ENCODE measurements at places on chromosomes 3 and 15. TPM values are rescaled to one million over a fixed set of nuclear protein-coding genes. Genes with fewer than 3 reads are reported as not detected.
A peak's percentile ranks its signal among the peaks of the same experiment; 100 is the strongest.

- no peak overlapping the region for H3K27ac ChIP-seq
- no peaks in the 10 kb centered on the region for H3K36me3 ChIP-seq
- H3K4me3 ChIP-seq, result no peak overlapping the region
- H3K4me1 ChIP-seq, result no peaks in the 10 kb centered on the region
These were observed 378.1 kb downstream of the GABRB3 start for GRCh38 chr15:26394801-26395200.

GRCh38 chr3:65107174-65107573 lies 419.4 kb upstream of the ADAMTS9 start:
- H3K27me3 ChIP-seq, result no peaks in the 10 kb centered on the region
- no peak overlapping the region for H3K27ac ChIP-seq
- H3K4me3 ChIP-seq, result no peak overlapping the region

- no peak overlapping the region for H3K4me3 ChIP-seq
- DNase-seq, result no peak
- no peak overlapping the region for H3K27ac ChIP-seq
- H3K27me3 ChIP-seq, result no peaks in the 10 kb centered on the region
These were observed 22.2 kb upstream of the CLDN18 start for GRCh38 chr3:137987723-137988122.

DNA sequence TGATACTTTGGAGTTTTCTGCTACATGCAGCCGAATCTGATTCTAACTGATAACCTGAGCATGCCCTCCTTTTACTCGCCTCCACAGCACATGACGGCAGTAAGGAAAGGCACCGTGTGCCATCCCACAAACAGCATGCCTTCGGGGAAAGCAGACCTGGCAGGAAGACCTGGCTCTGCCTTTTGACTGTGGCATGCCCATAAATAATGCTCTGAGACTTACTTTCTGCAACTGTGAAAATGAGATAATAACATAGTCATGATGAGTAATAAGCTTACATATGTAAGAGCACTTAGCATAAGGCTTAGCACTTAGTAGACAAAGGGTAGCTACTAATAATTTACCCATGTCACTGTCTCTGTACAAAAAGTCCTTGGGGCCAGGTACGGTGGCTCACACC lies 32.9 kb downstream of the MTHFS start:
- H3K4me1 ChIP-seq, result no peaks in the 10 kb centered on the region
- no peak overlapping the region for H3K4me3 ChIP-seq

- no peaks in the 10 kb centered on the region for H3K4me1 ChIP-seq
- DNase-seq, result no peak
- H3K27ac ChIP-seq, result no peak overlapping the region
- H3K27me3 ChIP-seq, result no peaks in the 10 kb centered on the region
These were observed 37.7 kb downstream of the PDIA5 start for GRCh38 chr3:123104550-123104949.

DNA sequence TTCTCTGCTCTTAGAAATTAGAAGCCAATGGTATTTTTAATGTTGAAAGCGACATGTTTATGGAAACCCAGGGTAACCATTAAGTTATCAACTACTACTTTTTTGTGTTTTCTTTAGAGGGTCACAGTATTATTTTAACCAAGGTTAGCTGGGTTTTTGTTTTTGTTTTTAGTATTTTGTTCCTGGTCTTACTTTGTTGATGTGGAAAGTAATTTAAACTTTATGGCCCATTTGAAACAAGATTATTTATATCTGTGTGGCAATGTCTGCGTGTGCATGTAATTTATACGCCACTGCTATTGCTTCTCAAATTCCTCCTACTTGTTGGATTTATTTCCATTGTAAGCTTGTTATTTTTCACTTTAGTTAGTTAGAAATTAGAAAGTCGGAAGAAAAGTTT lies 722.1 kb upstream of the NR2F2 start:
- H3K4me1 ChIP-seq, result peaks cover 4% of the 10 kb centered on the region
- no peaks in the 10 kb centered on the region for H3K36me3 ChIP-seq
- H3K27me3 ChIP-seq, result no peaks in the 10 kb centered on the region
- H3K27ac ChIP-seq, result no peak overlapping the region

DNA sequence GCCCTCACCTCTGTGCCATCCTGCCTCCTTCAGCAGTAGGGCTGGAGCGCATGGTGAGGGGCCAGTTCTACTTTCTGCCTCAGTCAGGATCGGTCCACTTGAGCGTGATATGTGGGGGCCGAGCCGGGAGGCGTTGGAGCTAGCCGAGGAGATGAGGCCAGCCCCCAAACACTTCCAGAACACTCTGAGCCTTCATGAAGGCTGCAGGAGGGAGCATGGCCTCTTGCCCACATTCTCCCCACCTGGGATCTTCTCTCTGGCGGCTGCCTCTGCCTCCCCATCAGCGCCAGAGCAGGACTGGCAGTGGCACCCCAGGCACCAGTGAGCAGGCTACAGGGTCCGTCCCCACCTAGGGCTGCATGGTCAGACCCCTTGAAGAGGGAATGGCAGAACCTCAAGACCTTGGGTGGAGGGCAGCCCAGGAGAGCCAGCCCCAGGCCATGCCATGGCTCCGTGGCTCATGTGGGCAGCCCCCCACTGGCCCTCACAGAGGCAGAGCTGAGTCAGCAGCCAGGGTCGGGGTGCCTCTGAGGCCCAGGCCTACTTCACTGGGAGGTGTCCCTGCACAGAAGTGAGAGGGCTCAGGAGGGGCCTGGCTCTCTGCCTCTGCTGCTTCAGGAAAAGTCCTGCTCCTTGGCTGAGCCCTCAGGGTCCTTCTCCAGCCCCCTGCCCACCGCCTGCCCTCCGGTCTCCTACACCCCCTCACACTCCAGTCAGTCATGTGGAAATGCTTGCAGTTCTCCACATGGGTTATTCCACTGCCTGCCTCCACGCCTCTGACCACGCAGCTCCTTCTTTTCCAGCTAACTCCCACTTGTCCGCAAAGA lies 28.1 kb upstream of the CYP11A1 start:
- no peak overlapping the region for H3K4me3 ChIP-seq
- no peaks in the 10 kb centered on the region for H3K36me3 ChIP-seq
- no peaks in the 10 kb centered on the region for H3K27me3 ChIP-seq
- peak overlapping the region; percentile 12 for H3K27ac ChIP-seq

GRCh38 chr15:45276831-45277230 lies 24.8 kb downstream of the SLC28A2 start:
- peak; percentile 15 for DNase-seq
- H3K27ac ChIP-seq, result no peak overlapping the region
- H3K27me3 ChIP-seq, result no peaks in the 10 kb centered on the region
- H3K36me3 ChIP-seq, result no peaks in the 10 kb centered on the region
- H3K4me3 ChIP-seq, result no peak overlapping the region

- H3K27ac ChIP-seq, result no peak overlapping the region
- no peak overlapping the region for H3K4me3 ChIP-seq
- no peak for DNase-seq
- no peaks in the 10 kb centered on the region for H3K4me1 ChIP-seq
- no peaks in the 10 kb centered on the region for H3K36me3 ChIP-seq
- H3K27me3 ChIP-seq, result no peaks in the 10 kb centered on the region
These were observed 16.6 kb downstream of the DUOX1 start for GRCh38 chr15:45146405-45146804.

GRCh38 chr15:56960116-56960515 lies 41.7 kb downstream of the TCF12 start:
- H3K27me3 ChIP-seq, result no peaks in the 10 kb centered on the region
- no peaks in the 10 kb centered on the region for H3K36me3 ChIP-seq
- no peaks in the 10 kb centered on the region for H3K4me1 ChIP-seq
- no peak overlapping the region for H3K27ac ChIP-seq
- no peak for DNase-seq

DNA sequence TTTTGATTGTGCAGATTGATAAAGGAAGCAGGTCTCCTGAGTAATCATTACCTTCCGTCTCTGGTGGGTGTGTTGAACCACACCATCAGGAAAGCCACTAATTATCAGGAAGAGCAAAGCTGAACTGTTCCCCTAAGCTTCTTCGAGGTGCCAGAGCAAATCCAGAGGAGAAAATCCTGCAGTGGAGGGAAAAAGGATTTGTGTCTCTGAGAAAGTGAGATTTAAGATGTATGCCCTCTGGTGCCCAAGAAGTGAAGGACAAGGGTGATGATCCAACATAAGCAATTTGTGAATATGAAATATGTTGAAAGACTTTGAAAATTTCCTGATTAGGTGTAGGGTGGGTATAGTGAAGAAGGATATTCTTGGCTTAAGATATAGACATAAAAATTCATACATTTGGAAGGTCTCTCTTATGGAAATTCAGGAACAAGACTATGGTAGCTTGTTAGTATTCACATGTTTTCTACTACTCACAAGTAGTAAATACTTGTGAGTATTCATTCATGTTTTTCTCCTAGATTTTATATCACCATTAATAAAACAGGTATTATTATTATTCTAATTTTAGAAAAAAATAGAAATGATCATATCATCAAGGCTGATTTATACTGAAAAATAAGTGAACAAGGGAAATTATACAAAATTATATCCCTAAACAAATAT lies 34.8 kb downstream of the COMMD2 start:
- peaks cover 7% of the 10 kb centered on the region for H3K4me1 ChIP-seq
- H3K4me3 ChIP-seq, result no peak overlapping the region
- H3K27ac ChIP-seq, result peak overlapping the region; percentile 17
- DNase-seq, result peak; percentile 36
- H3K27me3 ChIP-seq, result no peaks in the 10 kb centered on the region
- no peaks in the 10 kb centered on the region for H3K36me3 ChIP-seq

- H3K27ac ChIP-seq, result no peak overlapping the region
- no peaks in the 10 kb centered on the region for H3K4me1 ChIP-seq
- no peaks in the 10 kb centered on the region for H3K36me3 ChIP-seq
- no peak for DNase-seq
- H3K4me3 ChIP-seq, result no peak overlapping the region
These were observed 172.1 kb downstream of the POLR2M start for GRCh38 chr15:57878573-57878972.

DNA sequence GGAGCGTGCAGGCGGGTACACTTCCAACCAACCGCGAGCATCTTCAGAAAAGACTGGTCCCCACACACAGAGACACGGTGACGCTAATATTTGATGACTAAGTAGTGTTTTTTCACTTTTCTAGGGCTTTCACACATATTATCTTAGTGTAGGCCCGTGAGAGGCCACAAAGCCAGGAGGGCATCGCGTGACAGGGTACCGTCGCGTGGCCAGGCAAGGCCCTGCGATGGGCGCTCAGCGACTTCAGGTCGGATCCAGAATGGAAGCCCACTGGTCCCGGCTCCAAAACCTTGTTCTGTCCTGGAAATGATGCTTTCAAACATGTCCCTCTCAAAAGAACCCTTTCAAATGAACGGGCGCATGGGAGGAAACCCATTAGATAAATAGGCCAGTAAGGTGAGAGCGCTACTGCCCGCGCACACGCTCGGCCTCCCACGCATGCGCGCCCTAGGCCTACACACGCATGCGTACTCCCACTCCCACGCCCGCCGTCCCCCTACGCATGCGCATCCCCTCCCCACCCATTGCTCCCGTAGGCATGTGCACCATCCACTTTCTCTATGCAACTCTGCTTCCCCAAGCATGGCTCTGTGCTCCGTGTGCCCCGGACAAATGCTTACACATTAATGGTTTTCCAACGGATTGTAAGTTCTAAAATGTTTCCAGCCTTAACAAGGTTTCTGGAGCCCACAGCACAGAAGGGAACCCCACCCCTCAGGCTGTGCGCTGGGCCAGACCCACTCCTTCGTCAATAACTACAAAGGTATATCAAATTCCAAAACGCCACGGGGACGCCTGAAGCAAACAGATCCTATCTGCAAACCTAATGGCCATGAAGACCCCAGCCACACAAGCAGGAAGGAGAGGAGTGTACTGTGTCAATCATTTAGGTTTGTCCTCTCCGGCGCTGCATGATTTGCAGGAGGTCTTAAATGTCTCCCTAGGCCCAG lies 72.1 kb downstream of the OCA2 start:
- H3K36me3 ChIP-seq, result no peaks in the 10 kb centered on the region
- no peak overlapping the region for H3K27ac ChIP-seq
- DNase-seq, result no peak
- no peak overlapping the region for H3K4me3 ChIP-seq
- H3K4me1 ChIP-seq, result no peaks in the 10 kb centered on the region
- H3K27me3 ChIP-seq, result no peaks in the 10 kb centered on the region

DNA sequence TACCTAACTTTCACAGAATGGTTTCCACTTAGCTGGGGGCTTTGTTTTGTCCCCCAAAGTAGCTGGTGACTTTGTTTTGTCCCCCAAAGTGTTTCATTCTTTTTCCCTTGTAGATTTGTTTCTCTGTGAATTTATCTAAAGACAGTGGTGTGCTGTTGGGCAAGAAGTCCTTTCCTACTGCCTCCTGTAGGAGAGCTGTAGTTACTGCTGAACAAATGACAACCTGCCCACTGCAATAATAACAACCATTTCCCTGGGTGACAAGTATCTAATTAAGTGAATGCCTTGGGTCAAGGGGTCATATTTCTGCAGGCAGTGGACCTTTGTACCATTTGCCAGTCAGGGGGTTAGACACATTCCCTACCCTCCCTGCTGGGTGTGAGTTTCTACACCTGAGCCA lies 125.4 kb upstream of the BFSP2 start:
- H3K27me3 ChIP-seq, result no peaks in the 10 kb centered on the region
- H3K27ac ChIP-seq, result no peak overlapping the region
- no peaks in the 10 kb centered on the region for H3K36me3 ChIP-seq
- H3K4me1 ChIP-seq, result no peaks in the 10 kb centered on the region
- no peak for DNase-seq

DNA sequence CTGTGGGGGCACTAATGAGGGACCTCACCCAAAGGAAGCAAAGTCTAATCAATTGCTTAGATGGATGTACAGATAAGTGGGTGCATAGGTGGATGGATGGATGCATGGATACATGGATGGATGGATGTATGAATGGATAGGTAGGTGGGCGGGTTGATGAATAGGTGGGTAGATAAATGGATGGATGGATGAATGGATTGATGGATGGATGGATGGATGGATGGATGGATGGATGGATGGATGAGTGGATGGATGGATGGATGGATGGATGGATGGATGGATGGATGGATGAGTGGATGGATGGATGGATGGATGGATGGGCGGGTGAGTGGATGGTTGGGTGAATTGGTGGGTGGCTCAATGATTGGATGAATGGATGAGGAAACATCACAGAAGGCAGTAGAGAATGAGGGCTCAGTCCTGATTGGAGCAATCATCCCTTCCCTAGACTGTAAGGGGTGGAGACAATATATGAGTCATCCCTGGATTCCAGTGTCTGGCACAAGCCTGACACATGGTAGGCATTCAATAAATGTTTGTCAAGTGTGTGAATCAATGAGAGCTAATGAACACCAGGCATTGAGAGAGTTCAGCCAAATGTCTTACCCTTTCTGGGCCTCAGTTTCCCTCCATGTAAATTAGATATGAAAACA lies 40.4 kb upstream of the PXYLP1 start:
- H3K36me3 ChIP-seq, result no peaks in the 10 kb centered on the region
- no peaks in the 10 kb centered on the region for H3K4me1 ChIP-seq
- DNase-seq, result no peak
- H3K27me3 ChIP-seq, result no peaks in the 10 kb centered on the region
- H3K4me3 ChIP-seq, result no peak overlapping the region

- no peak for DNase-seq
- no peaks in the 10 kb centered on the region for H3K36me3 ChIP-seq
- H3K27me3 ChIP-seq, result no peaks in the 10 kb centered on the region
- no peak overlapping the region for H3K27ac ChIP-seq
- H3K4me1 ChIP-seq, result no peaks in the 10 kb centered on the region
These were observed 643.8 kb downstream of the SQOR start for GRCh38 chr15:46278486-46279090.

GRCh38 chr3:121592856-121593702 lies at the start of gene FBXO40:
Gene FBXO40, plus strand, starts transcription at chr3:121593379. Its CDS starts 27,197 bp downstream, at chr3:121620576.
- no peaks in the 10 kb centered on the region for H3K27me3 ChIP-seq
- no peaks in the 10 kb centered on the region for H3K4me1 ChIP-seq
- DNase-seq, result no peak
- no peaks in the 10 kb centered on the region for H3K36me3 ChIP-seq

The PIERCE2 gene
- total RNA-seq, result not detected

The NBEAL2 gene
- total RNA-seq, result 26.7 TPM

The CYP11A1 gene
- 5.7 TPM for total RNA-seq

The SMCO1 gene
- not detected for total RNA-seq

The CAPN3 gene
- 31.7 TPM for total RNA-seq

The GRAMD1C gene
- total RNA-seq, result 1.1 TPM

The SPINK8 gene
- total RNA-seq, result not detected

The RBPMS2 gene
- total RNA-seq, result 1.7 TPM

The SCN5A gene
- 2.5 TPM for total RNA-seq

The MYH15 gene
- under 0.01 TPM for total RNA-seq

All from tibial nerve (tissue), 4 donors.